ENCODE measurements at places on chromosomes 6 and 20.

DNA sequence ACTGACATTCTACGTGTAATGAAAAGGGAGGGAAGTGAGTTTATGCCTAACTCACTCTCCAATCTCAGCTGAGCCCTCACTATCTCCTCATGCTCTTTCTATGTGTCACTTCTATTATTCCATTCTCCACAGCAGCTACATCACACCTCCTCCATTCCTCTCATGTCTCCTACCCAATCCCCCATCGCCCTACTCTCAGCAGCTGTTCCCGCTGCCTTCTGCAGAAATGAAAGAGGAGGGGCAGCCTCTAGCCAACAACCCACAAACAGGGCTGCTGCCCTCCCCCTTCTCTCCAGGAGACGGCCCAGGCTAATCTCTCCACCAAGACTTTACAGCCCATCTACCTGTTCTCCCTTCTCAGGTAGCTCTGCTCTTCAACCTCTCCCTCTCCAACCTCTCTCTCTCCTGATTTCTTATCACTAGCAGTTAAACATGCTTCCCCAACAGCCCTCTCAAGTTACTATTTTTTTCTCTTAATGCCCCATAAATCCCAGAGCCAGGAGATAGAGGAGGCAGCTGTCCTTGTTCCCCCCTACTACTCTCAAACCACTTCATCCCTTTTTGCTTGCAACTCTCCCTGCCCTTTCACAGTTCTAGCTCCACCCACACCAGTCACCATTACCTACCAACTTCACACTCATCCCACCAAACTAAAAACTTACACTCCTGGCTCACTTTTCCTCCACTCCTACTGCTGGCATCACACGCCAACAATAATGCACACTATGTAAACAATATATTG lies 136.5 kb downstream of the BTBD9 start:
- no peak for ATAC-seq

- ATAC-seq = no peak
Observed at GRCh38 chr20:58877976-58878360, 25.5 kb downstream of the GNAS start.

- ATAC-seq = peak; percentile 45
Observed at GRCh38 chr6:7050872-7051779, 56.6 kb upstream of the RREB1 start.

- ATAC-seq = peak; percentile 33
Observed at GRCh38 chr20:63736893-63737694, 630 bp downstream of the LIME1 start.

- no peak for ATAC-seq
Observed at GRCh38 chr20:53655625-53656292, 62.1 kb upstream of the ZNF217 start.

DNA sequence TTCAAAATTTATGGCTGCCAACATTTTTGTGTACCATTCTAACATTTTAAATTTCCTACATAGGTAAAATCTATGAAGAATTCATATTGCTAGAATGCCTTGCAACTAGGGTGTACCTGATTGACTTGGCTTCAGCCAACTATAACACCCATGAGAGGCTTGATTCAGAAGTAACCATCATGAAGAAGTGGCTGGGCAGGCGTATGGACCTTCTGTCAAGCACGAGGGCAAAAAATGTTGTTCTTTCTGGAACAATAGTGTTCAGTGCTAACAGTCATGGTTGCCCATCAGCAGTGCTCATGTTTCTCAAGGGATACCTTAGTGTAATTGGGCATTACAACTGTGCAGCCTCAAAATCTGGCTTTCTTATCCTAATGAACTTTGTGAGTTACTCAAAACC lies 42.9 kb downstream of the ID4 start:
- ATAC-seq = no peak

DNA sequence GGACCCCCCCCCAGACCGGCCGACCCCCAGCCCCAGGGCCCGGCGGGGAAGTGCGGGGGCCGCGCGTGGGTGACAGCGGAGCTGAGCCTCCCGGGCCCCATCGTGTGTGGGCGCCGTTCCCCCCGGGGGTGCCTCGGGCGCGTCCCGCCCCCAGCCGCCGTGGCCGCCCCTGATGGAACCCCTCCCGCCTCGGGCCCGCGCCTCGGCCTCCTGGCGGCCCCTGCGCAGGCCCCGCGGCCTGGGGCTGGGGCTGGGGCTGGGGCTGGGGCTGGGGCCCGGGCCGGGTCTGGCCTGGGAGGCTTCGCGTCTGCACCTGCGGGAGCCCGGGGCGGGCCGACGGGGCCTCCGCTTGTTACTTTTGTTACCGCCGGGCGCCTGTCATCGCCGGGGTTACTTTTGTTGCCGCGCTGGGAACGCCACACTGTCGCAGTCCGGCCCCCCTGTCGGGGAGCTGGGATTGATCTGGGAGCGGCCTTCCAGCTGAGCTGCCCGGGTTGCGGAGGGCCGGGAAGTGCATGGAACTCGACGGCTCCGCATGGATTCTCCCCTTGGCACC lies 598 bp downstream of the OGFR start:
- ATAC-seq = peak; percentile 32

GRCh38 chr6:17869753-17870050 lies 117.7 kb downstream of the KIF13A start:
- ATAC-seq = no peak

- no peak for ATAC-seq
Observed at GRCh38 chr20:61112515-61112914, 139.5 kb upstream of the CDH4 start.

- no peak for ATAC-seq
Observed at GRCh38 chr20:37506152-37506725, 14.8 kb upstream of the NNAT start.

- ATAC-seq = no peak
Observed at GRCh38 chr6:40139447-40139846, 205.2 kb upstream of the MOCS1 start.

DNA sequence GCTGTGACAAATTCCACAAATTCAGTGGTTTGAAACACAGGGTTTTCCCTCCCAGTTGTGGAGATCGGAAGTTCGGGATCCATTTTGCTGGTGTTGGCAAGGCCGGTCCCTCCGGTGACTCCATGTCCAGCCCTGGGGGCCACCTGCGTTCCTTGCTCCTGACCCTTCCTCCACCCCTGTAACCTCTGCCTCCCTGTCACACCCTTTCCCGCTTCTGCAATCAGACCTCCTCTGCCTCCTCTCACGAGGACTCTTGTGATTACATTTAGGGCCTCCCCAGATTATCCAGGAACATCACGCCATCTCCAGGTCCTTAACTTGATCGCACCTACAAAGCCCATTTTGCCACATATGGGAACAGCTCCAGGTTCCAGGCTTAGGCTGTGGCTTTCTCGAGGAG lies 12.5 kb downstream of the RPS6KA2 start:
- ATAC-seq = no peak

GRCh38 chr6:45394586-45395095 lies 16.9 kb upstream of the SUPT3H start:
- no peak for ATAC-seq

DNA sequence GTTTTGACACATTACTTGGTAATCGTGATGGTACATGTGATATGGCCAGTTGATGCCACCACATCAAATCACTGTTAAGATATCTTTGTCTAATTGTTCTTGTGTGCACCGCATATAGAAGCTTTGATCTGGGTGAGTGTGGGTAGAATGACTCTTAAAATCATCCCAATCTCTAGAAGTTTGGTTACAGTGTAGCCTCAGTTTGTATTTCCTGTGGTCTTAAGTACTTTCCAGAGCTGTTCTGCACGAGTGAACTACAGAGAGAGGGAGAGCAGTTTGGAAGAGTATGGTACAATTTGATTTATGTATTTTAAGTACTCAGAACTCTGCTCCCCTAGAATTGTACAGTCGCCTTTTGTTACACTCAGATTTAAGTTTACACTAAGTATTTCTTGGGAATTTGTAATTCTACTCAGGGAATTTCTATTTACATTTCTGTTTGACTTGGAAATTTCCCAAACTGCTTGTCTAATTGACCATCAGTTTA lies 37.5 kb downstream of the SNX9 start:
- ATAC-seq = peak; percentile 96

GRCh38 chr6:6842291-6842690 lies 253.8 kb downstream of the LY86 start:
- ATAC-seq = no peak

- ATAC-seq = peak; percentile 62
Observed at GRCh38 chr20:57412347-57413029, 21.3 kb downstream of the RBM38 start.

DNA sequence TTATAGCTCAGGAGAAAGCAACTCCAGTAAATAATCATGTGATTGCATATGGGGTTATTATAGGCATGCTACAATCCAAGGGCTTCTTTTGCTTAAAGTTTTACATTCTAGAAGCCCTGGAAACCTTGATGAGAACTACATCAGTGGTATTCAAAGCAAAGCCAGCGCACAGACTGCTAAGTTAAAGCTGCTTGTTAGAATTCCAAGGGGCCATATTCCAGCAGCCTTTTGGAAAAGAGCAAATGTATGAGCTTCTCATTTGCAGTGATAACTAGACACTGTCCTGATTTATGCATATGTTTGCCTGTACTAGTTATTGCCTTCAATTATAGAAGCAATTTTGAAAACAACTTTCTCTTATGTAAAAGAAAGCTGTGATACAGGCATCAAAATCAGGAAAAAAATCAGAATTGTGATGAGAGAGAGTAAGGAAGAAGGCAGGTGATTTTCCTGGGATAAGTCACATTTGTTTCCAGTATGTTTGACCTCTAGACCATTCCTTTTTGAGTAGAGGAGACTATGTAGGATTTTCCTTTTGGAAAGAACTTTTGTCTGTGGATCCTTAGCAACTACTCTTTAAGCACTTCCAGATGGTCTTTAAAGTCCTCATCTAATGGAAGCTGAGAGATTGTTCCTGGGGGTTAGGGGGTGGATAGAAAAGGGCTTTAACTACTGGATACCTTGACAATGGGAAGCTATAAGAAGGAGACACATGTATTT lies 159.2 kb downstream of the PLCB4 start:
- ATAC-seq = no peak

DNA sequence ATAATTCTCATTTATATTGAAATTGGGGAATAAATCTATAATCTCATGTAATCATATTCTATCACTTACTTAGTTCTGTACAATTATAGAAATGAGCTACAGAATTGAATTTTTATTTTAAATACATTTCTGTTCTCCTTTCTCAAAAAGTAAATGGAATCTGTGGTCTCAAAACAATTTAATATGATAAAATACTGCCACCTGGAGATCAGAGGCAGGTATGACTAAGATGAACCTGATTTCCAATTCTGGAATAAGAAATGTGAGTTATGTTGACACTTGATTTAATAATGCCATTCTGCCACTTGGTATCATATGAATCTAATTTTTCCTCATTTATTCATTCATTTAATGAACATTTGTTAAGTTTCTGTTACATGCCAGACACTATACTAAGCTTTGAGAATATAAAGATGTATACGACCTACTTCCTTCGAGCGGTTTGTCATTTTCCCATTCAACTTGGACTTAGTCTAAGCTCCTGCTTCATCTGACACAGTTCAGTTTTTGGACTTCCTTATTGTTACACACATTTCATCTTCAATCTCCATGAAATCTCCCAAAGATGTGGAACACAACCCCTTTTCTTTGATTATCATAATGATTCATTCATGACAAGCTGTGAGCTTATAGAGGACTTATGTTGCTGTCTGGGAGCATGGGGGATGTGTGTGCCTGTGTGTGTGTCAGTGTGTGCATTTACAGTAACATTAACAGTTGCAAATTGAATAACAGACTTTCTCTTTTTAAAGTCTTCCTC lies 7.5 kb upstream of the CCDC28A start:
- no peak for ATAC-seq

DNA sequence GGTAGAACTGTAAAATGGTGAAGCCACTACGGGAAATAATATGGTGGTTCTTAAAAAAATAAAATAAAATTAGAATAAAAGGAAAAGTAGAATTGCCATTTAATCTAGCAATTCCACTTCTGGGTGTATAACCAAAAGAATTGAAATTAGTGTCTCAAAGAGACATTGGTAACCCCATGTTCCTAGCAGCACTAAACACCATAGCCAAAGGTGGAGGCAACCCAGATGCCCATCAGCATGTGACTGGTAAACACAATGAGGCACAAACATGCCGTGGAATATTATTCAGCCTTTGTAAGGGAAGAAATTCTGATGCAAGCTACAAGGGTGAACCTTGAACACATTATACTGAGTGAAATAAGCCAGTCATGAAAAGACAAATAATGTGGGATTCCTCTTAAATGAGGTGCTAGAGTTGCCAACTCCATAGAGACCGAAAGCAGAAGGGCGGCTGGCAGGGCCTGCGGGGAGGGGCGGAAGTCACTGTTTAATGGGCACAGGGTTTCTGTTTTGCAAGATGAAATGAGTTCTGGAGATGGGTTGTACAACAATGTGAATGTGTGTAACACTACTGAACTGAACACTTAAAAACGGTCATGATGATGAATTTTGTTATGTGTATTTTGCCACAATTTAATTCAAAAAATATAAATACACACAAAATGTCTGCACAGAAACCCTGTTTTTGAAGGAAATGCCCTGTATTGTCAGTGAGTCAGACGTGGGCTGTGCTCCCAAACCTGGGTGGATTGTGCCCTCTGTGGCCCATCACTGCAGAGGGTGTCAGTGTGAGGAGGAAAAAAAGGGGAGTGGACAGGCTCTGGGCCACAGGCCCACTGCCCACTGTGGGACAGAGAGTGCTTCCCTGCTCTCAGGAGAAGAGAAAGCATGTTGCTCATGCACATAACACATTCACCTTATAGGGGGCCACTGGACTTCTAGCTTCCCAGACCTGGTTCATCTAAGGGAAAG lies 49.6 kb upstream of the CD93 start:
- ATAC-seq = no peak

DNA sequence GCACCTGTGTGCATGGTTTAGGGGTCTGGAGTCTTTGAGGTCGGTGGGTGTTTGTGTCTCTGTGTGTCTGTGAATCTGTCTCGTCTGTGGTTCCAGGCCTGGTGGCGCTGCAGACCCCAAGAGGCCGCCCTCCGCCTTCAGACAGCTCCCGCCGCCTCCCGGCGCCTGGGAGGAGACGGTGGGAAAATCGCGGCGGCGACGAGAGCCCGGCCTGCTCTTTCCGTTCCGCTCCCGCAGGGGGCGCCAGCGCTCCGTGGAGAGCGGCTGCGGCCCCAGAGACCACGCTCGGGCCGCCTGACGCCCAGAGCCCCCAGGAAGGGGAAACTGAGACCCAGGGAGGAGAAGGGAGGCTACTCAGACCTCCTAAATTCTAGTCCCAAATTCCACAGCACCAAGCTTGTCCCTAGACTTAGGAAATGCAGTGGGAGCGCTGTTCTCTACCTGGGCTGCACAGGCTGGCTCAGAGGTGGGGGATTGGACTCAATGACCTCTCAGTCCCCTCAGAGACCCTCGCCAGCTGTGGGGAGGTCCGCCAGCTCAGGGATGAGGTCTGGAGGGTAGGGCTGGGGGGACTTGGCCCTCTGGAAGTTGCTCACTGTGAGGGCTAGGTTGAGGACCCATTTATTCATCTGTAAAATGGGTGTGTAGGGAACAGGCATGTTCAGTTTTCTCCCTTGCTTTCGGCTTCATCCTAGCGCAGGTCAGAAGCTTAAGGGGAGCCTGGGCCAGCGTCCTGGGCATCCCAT lies 36.9 kb upstream of the BLCAP start:
- ATAC-seq = no peak

GRCh38 chr6:69881322-69882151 lies 15.2 kb downstream of the COL19A1 start:
- peak; percentile 53 for ATAC-seq

All from activated CD4-positive, CD25-positive, alpha-beta regulatory T cell treated with anti-CD3 and anti-CD28 coated beads, Interleukin-2, amount 50 U/mL, for 24 hours (primary cell).